ENCODE measurements at places on chromosomes 1 and 21.

- DNase-seq = no peak
Observed at GRCh38 chr1:57133686-57134085, 167.9 kb upstream of the C8B start.

DNA sequence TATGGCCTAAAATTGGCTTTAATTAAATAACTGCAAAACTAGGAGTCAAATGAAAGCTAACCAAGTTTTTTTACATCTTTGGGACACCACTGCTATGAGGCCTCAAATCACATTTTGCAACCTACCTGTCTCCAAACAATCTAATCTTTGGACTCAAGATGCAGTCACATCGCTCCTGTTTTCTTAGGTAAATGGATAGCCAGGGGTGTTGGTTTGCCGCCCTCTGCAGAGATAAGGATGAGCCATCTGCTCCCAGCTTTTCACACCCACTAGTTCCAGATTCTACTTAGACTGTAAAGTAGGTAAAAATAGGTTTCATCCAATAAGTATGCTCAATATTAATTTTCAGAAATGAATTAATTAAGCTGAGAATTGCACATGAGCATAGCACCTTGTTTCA lies 456.5 kb downstream of the KIF26B start:
- no peak for DNase-seq

DNA sequence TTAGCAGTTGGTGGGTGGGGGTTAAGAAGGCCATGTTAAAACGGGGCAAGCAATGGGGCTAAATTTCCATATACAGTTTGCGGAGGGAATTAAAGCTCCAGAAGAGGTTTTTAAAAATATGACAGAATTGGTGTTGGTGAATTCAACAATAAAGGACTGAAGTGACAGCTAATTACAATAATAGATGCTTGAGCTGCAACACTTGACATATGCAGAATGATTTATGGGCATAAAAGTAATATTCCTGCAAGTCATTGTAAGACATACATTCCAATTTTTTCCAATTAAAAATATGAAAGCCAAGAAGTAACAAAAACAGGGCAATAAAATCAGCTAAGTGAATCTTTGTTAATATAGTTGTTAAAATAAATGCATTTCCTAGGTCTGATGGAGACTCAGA lies 202.2 kb upstream of the MAP1LC3C start:
- no peak for DNase-seq

GRCh38 chr21:17679002-17679600 lies 66.4 kb upstream of the BTG3 start:
- DNase-seq = peak; percentile 16

GRCh38 chr1:98989556-98989907 lies 15.1 kb downstream of the PLPPR5 start:
- DNase-seq = no peak

GRCh38 chr1:231045286-231045685 lies 5.2 kb upstream of the FAM89A start:
- no peak for DNase-seq

- no peak for DNase-seq
Observed at GRCh38 chr1:115077286-115077983, 11.9 kb downstream of the TSPAN2 start.

DNA sequence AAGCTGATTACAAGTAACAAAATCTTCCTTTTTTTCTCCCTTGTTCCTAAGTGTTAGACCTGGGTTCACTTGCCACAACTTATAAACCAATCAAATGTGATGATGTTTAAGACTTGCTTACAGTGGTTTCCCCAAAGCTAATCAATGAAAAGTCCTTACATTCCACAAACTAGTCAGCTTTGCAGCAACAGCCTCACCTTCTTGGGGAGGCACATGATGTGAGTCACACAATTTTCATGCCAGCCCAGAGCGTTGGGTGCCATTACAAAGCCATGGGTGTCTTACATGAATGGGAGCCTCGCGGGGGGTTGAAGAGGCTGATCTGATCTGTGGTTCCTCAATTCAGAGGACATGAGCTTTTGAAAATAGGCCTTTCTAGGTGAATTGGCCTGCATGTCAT lies 91.6 kb upstream of the UBE2U start:
- DNase-seq = no peak

- no peak for DNase-seq
Observed at GRCh38 chr1:66330722-66331141, 203.2 kb upstream of the SGIP1 start.

DNA sequence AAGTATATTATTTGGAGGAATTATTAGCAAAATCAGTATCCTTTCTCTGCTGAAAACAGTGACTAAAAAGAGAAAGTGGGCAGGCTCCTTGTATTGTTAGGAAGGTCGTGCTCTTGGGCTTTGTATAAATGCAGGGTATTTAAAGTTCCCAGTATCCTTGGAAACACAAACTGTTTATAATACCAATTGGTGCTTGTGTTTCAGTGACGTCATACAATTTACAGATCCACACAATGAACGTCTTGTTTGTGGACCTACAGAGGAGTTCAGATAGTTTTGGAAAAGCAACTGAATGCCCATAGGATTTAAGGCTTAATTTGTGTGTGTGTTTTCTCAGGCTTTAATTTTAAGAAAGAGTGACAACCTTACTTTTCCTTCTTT lies 168.2 kb downstream of the RASAL2 start:
- no peak for DNase-seq
